ENCODE measurements at places on chromosomes 11 and 22. TPM values are rescaled to one million over a fixed set of nuclear protein-coding genes. Genes with fewer than 3 reads are reported as not detected.

Gene FXYD6
- total RNA-seq: not detected

GRCh38 chr11:34380696-34381095 lies 22.9 kb upstream of the ABTB2 start:
- H3K4me1 ChIP-seq: no peaks in the 10 kb centered on the region
- H3K27ac ChIP-seq: no peak overlapping the region
- H3K36me3 ChIP-seq: no peaks in the 10 kb centered on the region
- no peaks in the 10 kb centered on the region for H3K27me3 ChIP-seq
- no peak overlapping the region for H3K4me3 ChIP-seq
- DNase-seq: no peak

DNA sequence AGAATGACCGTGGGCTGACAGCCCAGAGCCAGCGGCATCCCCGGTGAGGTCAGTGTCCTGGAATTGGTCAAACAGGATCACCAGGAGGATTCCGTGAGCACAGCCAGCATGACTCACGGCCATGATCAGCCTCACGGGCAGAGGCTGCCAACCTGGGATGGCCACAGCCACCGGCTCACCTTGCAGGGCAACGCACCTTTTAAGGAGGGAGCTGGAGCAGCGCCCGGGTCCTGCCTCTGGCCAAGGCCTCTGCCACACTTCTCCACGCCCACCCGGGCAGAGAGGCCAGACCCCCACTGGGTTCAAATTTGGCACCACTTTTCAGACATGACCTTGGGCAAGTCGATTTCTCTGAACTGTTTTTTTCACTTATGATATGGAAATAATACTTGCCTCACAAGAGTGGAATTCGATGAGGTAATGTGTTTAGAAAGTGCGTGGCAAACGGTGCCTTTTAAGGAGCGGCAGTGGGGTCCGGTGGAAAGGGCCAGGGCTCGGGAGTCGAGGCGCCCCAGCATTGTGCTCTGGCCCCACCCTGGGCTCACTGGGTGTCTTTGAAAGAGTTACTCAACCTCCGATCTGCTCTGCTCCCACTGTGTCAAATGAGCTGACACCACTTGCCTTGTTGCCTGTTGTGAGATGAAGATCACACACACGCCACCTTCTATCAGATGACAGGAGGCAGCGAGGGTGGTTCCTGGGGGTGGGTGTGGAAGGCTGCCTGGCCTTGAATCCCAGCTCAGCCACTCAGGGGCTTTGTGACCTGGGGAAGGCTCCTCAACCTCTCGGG lies 16.0 kb downstream of the TXN2 start:
- H3K36me3 ChIP-seq: peaks cover 4% of the 10 kb centered on the region
- H3K4me1 ChIP-seq: peaks cover 6% of the 10 kb centered on the region
- no peak overlapping the region for H3K27ac ChIP-seq
- H3K27me3 ChIP-seq: no peaks in the 10 kb centered on the region
- DNase-seq: no peak

DNA sequence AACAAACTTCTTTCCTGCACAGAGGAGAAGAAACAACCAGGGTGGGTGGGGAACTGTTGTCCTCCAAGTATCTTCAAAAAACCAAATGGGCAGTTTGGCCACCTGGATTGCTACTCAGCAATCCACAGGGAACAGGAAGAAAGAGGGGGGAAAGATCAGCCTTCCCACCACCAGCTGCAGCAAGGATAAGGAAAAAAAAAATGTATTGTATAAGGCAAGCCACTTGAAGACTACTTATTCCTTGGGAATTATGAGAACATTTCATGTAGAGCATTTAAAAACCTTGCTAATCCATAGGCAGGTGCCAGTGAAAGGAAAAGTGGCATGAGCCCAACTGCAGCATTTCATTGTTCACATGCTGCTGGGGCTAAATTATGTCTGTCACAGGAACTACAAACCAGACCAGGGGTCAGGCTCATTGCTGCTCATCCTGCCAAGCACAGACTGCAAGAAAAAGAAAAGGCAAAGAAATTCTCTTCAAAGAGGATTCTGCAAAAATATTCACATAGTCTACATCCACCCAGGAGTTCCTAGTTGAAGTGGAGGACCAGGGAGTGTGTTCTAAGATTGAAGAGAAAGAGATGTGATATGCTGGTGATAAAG lies 2.2 kb downstream of the RAB30 start:
- H3K36me3 ChIP-seq: peaks cover 2% of the 10 kb centered on the region
- no peak for DNase-seq
- H3K27me3 ChIP-seq: no peaks in the 10 kb centered on the region
- peaks cover 68% of the 10 kb centered on the region for H3K4me1 ChIP-seq
- peak overlapping the region; percentile 94 for H3K27ac ChIP-seq
- H3K4me3 ChIP-seq: peak overlapping the region; percentile 94

DNA sequence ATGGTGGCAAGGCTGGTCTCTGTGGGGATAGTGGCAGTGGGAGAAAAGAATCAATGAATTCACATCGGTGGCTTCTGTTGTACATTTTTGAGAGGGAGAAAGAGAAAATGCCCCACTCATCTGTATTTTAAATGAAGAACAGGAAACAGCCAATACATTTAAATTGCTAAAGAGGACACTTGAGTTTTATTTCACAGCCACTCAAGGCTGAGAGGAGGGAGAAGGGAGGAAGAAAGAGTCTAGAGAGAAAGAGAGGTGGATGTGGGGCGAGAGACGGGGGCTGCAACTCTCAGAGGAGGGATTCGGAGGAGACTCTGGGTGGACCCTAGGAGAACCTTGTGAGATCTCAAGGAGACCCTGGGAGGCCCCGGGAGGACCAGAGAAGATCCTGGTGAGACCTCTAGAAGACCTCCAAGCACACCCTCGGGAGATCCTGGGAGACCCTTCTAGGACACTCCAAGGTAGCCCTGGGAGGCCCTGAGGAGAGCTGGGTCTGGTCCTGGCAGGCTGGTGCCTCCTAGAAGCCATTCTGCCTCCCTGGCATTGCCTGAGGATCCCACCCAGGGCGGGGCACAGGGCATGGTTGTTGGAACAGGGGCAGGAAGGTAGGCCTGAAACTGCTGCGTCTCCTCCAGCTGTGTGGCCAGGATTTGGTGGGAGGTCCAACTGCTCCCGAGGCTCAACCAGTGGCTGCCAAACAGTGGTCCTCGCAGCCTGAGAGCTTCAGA lies 91.0 kb upstream of the SHISAL1 start:
- H3K4me3 ChIP-seq: no peak overlapping the region
- no peak overlapping the region for H3K27ac ChIP-seq
- H3K36me3 ChIP-seq: no peaks in the 10 kb centered on the region
- DNase-seq: no peak
- no peaks in the 10 kb centered on the region for H3K27me3 ChIP-seq
- H3K4me1 ChIP-seq: no peaks in the 10 kb centered on the region

Gene NOX4
- total RNA-seq: not detected

DNA sequence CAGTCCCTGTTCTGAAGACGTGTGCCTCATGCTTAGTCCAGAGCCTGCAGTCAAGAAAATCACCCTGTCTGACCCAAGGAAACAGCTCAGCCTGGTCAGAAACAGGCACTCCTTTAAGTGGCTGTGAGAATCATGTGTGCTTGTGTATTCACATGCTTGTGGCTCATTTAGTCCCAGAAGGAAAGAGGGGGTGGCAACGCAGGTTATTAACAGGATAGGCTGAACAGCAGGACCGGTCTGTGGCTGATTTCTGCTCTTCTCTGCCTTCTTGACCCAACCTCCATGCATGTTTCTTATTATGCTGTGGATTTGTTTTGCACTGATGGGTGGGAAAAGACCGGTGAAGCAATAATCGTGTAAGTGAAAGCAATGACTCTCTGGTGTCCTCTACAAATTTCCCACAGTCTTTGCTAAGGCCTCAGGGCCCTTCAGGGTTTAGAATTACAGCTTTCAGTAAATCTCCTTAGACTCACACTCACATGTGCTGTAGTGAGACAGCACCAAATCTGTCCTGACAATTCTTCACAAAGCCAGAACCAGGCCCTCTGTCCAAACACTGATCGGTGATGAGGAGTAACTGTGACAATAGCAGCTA lies 288.1 kb downstream of the ETS1 start:
- peak overlapping the region; percentile 17 for H3K27ac ChIP-seq
- no peak for DNase-seq
- peaks cover 85% of the 10 kb centered on the region for H3K4me1 ChIP-seq
- no peaks in the 10 kb centered on the region for H3K36me3 ChIP-seq
- no peaks in the 10 kb centered on the region for H3K27me3 ChIP-seq
- H3K4me3 ChIP-seq: no peak overlapping the region

DNA sequence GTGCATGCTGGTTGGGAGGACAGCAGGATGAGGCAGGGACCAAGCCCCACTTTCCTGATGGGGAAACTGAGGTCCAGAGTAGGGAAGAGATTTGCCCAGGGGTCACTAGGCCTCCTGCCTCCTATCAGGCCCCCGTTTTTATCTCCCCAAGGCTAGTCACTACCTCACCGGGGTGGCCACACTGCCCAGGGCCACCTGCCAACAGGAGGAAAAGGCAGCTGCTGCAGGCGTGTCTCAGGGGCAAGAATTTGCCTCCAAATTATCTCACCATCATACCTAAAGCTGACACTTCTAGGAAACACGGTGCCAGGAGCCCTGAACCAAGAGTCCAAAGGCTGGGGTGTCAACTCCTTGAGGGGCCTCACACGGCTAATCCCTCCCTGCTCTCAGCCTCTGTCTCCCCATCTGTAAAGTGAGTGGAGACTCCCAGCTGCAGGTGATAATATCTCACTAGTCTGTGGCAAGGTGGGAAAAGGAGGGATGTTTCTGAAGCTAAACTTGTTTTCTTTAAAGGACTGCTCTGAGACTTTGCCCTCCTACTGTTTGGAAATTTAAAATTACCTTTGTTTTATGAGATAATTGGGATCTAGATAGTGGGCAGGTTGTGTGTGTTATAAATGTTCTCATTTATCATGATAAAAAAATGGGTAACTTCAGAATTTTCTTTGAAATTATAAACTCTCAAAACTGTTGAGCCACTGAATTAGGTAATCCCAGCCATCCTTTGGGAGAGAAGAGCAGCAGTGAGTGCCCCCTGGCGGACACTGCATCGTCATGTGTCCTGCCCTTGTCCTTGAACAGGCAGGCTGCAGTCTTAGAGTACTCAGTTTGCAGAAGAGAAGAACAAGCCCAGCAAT lies 60.0 kb downstream of the MYO7A start:
- no peaks in the 10 kb centered on the region for H3K27me3 ChIP-seq
- H3K4me3 ChIP-seq: no peak overlapping the region

Gene KCNK4
- 0.39 TPM for total RNA-seq

Gene RASSF10
- not detected for total RNA-seq

- no peak overlapping the region for H3K4me3 ChIP-seq
- no peaks in the 10 kb centered on the region for H3K27me3 ChIP-seq
These were observed 110.1 kb upstream of the TTC12 start for GRCh38 chr11:113204280-113204679.

DNA sequence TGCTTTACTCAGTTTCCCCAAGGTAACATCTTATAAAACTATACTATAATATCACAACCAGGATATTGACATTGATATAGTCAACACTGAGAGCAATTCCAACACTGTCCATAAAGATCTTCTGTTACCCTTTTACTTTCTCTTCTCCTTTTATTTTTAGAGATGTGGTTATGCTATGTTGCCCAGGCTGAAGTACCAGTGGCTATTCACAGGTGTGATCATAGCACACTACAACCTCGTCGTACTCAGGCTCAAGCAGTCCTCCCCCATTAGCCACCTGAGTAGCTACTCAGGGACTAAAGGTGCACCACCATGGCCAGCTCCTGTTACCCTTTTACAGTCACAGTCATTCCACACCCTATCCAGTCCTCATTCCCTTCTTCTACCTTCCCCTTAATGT lies 119.7 kb downstream of the CWF19L2 start:
- no peak for DNase-seq
- H3K27ac ChIP-seq: no peak overlapping the region
- H3K4me1 ChIP-seq: peaks cover 6% of the 10 kb centered on the region
- H3K27me3 ChIP-seq: no peaks in the 10 kb centered on the region
- H3K36me3 ChIP-seq: no peaks in the 10 kb centered on the region

Gene KCNJ1
- total RNA-seq: not detected

DNA sequence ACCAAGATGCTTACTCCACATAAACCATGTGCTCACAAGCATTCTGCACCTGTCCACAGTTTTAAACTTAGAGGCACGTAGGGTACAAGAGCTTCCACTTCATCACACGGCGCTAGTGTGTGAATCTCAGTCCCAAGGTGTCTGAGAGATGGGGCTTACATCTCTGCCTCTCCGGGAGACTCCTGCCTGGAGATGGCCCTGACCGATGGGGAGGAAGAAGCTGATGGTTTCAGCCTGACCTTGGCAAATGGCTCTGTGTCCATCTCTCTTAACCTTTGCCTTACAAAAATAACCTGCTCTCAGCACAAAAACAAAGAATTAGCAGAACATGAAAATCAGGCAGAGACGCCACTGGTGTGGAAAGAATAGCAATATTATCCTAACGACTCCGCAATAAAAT lies 559.3 kb upstream of the B3GAT1 start:
- H3K4me3 ChIP-seq: no peak overlapping the region
- no peaks in the 10 kb centered on the region for H3K36me3 ChIP-seq
- no peak for DNase-seq
- no peaks in the 10 kb centered on the region for H3K4me1 ChIP-seq

GRCh38 chr22:47793304-47794101 lies 1031.1 kb downstream of the TBC1D22A start:
- no peaks in the 10 kb centered on the region for H3K36me3 ChIP-seq
- no peak for DNase-seq
- H3K4me3 ChIP-seq: no peak overlapping the region
- H3K27me3 ChIP-seq: no peaks in the 10 kb centered on the region
- H3K27ac ChIP-seq: no peak overlapping the region

Gene LTO1
- total RNA-seq: 67.8 TPM

DNA sequence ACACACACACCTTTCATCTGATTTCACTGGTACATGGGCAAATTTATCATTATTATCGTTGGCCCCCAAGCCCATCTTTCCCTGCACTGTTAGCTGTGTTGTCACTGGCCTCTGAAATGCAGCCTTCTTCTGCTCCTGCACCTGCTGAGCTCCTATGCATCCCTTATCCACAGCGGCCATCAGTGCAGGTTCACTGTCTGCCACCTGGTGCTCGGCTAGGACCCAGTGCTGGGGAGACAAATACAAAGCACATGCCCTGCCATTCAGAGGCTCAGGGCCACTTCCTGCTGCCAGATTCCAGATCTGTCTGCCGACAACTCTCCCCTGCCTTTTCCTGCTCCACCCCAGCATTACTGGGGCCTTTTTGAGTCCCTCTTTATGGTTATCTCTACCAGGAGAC lies 1205.4 kb downstream of the TBC1D22A start:
- H3K36me3 ChIP-seq: no peaks in the 10 kb centered on the region
- no peaks in the 10 kb centered on the region for H3K27me3 ChIP-seq
- no peak overlapping the region for H3K27ac ChIP-seq
- DNase-seq: no peak
- no peaks in the 10 kb centered on the region for H3K4me1 ChIP-seq

Gene TREH
- not detected for total RNA-seq

- no peak overlapping the region for H3K4me3 ChIP-seq
- peaks cover 9% of the 10 kb centered on the region for H3K27me3 ChIP-seq
- no peak for DNase-seq
- no peaks in the 10 kb centered on the region for H3K36me3 ChIP-seq
- H3K4me1 ChIP-seq: no peaks in the 10 kb centered on the region
- H3K27ac ChIP-seq: no peak overlapping the region
These were observed 101.6 kb upstream of the RTL6 start for GRCh38 chr22:44599500-44600140.

All from B cell (primary cell).